ENCODE measurements at places on chromosomes 3 and 15.

- DNase-seq: no peak
Observed at GRCh38 chr3:162525771-162526170, 1029.2 kb downstream of the OTOL1 start.

- DNase-seq: no peak
Observed at GRCh38 chr3:124315215-124316033, 323.5 kb upstream of the ROPN1 start.

GRCh38 chr15:50873935-50874361, 34.5 kb upstream of the AP4E1 start:
- no peak for DNase-seq

- no peak for DNase-seq
Observed at GRCh38 chr15:74262625-74263024, 26.5 kb downstream of the CCDC33 start.

DNA sequence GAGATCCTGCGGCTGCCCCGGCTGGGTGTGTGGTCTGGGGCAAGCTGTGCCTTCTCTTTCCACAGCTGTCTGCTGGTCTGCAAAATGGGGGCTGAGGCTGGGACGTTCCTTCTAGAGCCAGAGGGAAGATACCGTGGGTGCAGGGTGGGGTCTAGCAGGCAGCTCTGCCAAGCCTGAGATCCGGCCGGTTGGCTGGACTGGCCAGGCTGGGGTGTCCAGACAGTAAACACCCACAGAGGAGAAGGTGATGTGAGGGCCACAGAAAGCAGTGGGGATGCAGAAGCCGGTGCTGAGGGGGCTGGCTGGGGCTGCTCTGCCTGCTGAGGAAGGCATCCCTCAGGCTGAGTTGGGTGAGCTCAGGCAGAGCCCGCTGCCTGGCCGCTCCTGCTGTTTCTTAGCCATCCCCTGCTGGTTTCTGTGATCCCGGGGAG, 46.1 kb downstream of the FBLN2 start:
- DNase-seq: no peak

Data from stimulated activated CD8-positive, alpha-beta memory T cell treated with anti-CD3 and anti-CD28 coated beads, Interleukin-7, amount 100 ng/mL, for 4 hours (primary cell).